ENCODE measurements at places on chromosomes 3 and 15.

DNA sequence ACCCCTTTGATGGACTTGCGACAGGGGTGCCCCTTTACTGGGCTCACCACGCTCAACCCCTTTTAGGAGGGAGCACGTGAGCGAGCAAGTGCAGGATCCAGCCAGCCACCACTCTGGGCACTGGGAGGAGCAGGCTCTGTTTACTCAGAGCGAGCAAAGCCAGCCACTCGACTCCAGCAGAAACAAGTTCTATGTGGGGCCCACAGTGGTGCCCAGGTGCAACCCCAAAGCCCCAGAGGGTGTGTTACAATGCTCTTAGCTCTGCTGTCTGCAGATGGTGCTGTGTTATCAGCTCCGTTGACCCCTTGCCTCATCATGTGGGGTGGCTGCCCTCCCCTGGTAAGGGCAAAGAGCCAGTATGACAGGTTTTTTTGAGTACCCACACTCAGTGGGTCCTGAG is 120.3 kb upstream of the SUCLG2 start:
- H3K36me3 ChIP-seq = no peaks in the 10 kb centered on the region
- H3K27ac ChIP-seq = no peak overlapping the region
- no peak for DNase-seq
- no peak overlapping the region for H3K4me3 ChIP-seq

- H3K27ac ChIP-seq = peak overlapping the region; percentile 95
- H3K4me1 ChIP-seq = peaks cover 77% of the 10 kb centered on the region
- H3K27me3 ChIP-seq = no peaks in the 10 kb centered on the region
These were observed 44.2 kb downstream of the SOX2 start for GRCh38 chr3:181755959-181756358.

DNA sequence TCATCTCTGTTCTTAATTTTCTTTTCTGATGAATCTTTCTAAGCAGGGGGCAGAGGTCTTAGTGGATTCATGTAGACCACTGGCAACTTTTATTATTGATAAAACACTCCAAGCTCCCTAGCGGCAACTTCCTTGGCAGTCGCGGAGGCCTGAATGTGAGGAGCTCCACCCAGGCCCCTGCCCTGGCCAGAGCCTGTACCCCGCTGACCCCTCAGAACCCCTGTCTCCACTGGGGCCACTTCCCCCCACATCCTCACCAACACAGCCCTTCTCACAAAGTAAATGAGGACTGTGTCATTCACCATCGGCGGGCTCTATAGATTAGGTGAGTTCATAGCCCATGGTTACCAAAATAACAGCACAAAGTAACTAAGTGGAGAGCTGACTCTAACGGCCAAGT is 111.6 kb downstream of the TPRA1 start:
- H3K4me1 ChIP-seq = peaks cover 9% of the 10 kb centered on the region
- H3K36me3 ChIP-seq = no peaks in the 10 kb centered on the region
- DNase-seq = no peak
- no peaks in the 10 kb centered on the region for H3K27me3 ChIP-seq
- H3K27ac ChIP-seq = no peak overlapping the region
- no peak overlapping the region for H3K4me3 ChIP-seq

DNA sequence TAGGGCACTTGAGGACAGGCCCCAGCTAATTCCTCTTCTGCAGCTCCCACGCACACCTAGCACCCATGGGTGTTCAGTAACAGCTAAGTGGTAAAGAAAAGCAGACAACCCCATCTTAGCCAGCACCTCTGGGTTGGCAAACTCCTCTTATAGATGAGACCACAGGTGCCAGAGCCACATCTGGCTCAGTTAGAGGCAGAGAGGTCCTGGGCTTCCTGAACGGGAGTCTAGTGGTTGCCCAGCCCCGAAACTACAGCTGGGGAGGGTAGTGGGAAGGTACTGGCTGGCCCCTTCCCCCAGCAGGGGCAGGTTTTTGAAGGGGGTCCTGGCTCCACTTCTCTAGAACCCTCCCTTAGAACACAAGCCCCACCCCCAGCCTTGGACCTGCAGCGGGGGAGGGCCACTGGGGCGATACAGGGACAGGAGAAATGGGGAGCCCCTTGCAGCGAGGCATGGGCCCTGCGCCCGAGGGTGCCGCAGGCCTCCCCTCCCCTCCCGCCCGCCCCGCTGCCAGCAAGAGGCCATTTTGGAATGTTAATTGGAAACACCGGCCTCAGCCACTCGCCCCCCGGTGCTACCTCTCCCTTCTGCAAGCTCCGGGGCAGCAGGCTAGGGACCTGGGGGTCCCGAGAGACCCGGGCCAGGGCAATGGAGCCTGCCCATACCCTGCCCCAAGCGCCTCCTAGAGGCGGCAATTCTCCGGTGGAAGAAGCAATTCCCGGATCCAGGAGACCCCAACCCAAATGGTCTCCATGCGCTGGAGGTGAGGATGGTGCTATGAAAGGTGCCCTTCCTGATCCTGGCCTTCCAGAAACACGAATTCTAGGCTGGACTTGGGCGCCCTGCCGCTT is 1.5 kb downstream of the DUSP7 start:
- peak; percentile 69 for DNase-seq
- peaks cover 15% of the 10 kb centered on the region for H3K4me1 ChIP-seq
- H3K4me3 ChIP-seq = peak overlapping the region; percentile 70
- peaks cover 19% of the 10 kb centered on the region for H3K27me3 ChIP-seq
- H3K36me3 ChIP-seq = no peaks in the 10 kb centered on the region
- H3K27ac ChIP-seq = no peak overlapping the region

GRCh38 chr15:56095406-56095805 is 102.0 kb upstream of the NEDD4 start:
- no peaks in the 10 kb centered on the region for H3K27me3 ChIP-seq
- no peak overlapping the region for H3K27ac ChIP-seq
